ENCODE measurements at places on chromosomes 2 and 18. TPM values are rescaled to one million over a fixed set of nuclear protein-coding genes. Genes with fewer than 3 reads are reported as not detected.

- H3K4me3 ChIP-seq = no peak overlapping the region
- H3K27me3 ChIP-seq = no peaks in the 10 kb centered on the region
- no peak for DNase-seq
- H3K4me1 ChIP-seq = no peaks in the 10 kb centered on the region
- no peaks in the 10 kb centered on the region for H3K36me3 ChIP-seq
- no peak overlapping the region for H3K27ac ChIP-seq
Measured at GRCh38 chr2:177484180-177484795, 91.7 kb downstream of the AGPS start.

USP40 gene
- 48.6 TPM for total RNA-seq

RAB31 gene
- 138 TPM for total RNA-seq

COL3A1 gene
- total RNA-seq = 231 TPM

GRCh38 chr18:9321017-9321452 is 13.5 kb upstream of the TWSG1 start:
- no peak overlapping the region for H3K4me3 ChIP-seq
- H3K4me1 ChIP-seq = no peaks in the 10 kb centered on the region
- H3K27me3 ChIP-seq = no peaks in the 10 kb centered on the region
- DNase-seq = no peak

ARHGEF33 gene
- 0.86 TPM for total RNA-seq

EFEMP1 gene
- 52.3 TPM for total RNA-seq

DNA sequence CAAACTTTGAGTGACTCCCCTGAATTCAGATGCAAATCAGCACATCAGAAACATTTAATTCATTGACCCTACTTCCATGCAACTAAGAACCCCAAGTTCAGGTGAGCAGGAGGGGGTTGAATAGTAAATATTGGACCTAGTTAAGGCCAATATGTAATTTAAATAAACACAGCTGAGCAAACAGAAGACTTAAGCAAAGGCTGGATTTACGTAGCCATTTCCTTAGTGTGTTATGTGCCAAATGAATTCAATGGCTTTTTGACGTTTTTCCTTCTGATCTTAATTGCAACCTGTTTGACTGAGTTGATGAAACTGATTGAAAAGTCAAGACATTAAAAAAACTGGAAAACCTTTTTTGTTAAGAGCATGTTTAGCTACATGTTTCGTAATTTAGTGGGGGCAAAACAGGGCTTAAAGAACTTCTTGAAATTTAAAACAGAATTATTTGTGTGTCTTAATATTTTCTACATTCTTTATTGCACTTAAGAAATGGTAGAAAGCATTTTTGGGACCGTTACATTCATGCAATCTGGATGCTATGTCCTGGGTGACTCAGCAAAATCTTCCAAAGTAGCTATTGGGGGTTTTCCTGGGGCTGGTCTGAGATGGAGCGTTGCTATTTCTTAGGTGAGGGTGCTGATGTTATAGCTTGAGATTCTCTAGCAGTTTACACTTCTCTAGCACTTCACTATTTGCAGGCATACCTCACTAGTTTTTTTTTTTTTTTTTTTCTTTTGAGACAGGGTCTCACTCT is 25.5 kb upstream of the KCNE4 start:
- no peak overlapping the region for H3K4me3 ChIP-seq
- H3K36me3 ChIP-seq = no peaks in the 10 kb centered on the region
- DNase-seq = no peak
- H3K27me3 ChIP-seq = no peaks in the 10 kb centered on the region
- no peaks in the 10 kb centered on the region for H3K4me1 ChIP-seq

- no peak overlapping the region for H3K27ac ChIP-seq
- peak; percentile 56 for DNase-seq
- H3K36me3 ChIP-seq = no peaks in the 10 kb centered on the region
Measured at GRCh38 chr18:58953627-58954026, 89.0 kb downstream of the ZNF532 start.

Measured in adrenal gland (tissue), 19 donors.